ENCODE measurements at places on chromosomes 3 and 15. TPM values are rescaled to one million over a fixed set of nuclear protein-coding genes. Genes with fewer than 3 reads are reported as not detected.

- DNase-seq, result no peak
These were observed 980.3 kb downstream of the CADM2 start for GRCh38 chr3:85939074-85939482.

GRCh38 chr15:56490461-56490860, 25.5 kb upstream of the MNS1 start:
- DNase-seq, result no peak

The TRIM42 gene
- polyA plus RNA-seq, result not detected

- DNase-seq, result peak; percentile 69
These were observed 62.8 kb upstream of the HERC1 start for GRCh38 chr15:63896336-63897115.

DNA sequence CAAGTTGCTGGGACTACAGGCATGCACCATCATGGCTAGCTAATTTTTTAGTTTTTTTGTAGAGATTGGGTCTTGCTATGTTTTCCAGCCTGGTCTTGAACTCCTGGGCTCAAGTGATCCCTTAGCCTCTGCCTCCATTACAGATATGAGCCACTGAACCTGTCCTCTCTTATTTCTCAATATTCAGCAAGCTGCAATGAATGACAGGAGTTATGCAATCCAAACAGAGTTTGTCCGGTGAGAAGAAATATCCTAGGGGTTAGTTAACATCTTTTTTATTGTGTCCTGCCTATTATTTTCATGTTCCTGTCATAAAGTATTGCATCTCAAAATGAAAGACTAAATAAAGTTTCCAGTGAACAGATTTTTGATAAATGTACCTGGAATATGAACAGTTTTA, 1161.4 kb downstream of the OTOL1 start:
- DNase-seq, result no peak

The REC114 gene
- polyA plus RNA-seq, result not detected

The CEP70 gene
- 2.1 TPM for polyA plus RNA-seq

The LNP1 gene
- polyA plus RNA-seq, result 0.40 TPM

The TRPM1 gene
- polyA plus RNA-seq, result 0.54 TPM

The AHSG gene
- polyA plus RNA-seq, result not detected

GRCh38 chr3:108088146-108088545, 2.7 kb downstream of the CD47 start:
- peak; percentile 14 for DNase-seq

- DNase-seq, result no peak
These were observed 101.6 kb upstream of the PRR20G start for GRCh38 chr3:127389420-127389819.

GRCh38 chr3:144109944-144110343, 138.3 kb downstream of the DIPK2A start:
- no peak for DNase-seq
